PC-3 (cell line): ENCODE measurements at places on chromosomes 5 and 9. TPM values are rescaled to one million over a fixed set of nuclear protein-coding genes. Genes with fewer than 3 reads are reported as not detected.

WNT8A gene
- total RNA-seq = not detected in 2 replicates

SLC46A2 gene
- not detected in 2 replicates for total RNA-seq

IL7R gene
- 7.1 and 7.4 TPM in 2 replicates for total RNA-seq

DNA sequence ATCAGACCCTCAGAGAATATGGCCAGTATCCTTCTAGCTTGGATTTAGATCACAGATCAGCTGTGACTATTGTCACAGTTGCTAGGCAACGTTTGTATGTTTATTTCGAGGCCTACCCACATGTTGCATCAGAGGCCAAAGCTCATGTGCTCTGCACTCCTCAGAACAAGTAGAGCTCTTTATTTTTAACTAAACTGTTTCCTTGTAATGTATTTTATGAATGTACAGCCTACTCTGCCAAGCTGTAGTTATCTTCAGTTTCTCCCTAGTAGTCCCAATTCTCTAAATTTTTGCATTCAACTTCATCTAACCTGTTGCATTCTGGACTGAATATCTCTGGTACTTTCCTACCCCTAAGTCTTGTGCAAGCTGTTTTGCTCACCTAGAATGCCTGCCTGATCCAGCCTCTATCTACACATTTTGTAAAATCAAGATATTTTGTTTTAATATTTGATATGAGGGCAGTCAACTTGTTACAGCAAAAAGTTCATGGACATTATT, 52.8 kb downstream of the CAST start:
- no peaks in the 10 kb centered on the region for H3K36me3 ChIP-seq
- no peak overlapping the region for H3K27ac ChIP-seq
- no peaks in the 10 kb centered on the region for H3K4me1 ChIP-seq
- peak; percentile 52 for DNase-seq
- H3K4me3 ChIP-seq = no peak overlapping the region

GRCh38 chr5:181186022-181186421, 19.0 kb downstream of the TRIM7 start:
- H3K27ac ChIP-seq = no peak overlapping the region
- no peak for DNase-seq
- H3K4me3 ChIP-seq = no peak overlapping the region
- no peaks in the 10 kb centered on the region for H3K27me3 ChIP-seq
- no peaks in the 10 kb centered on the region for H3K36me3 ChIP-seq

GRCh38 chr9:131523086-131523388, 8.0 kb downstream of the UCK1 start:
- H3K4me3 ChIP-seq = no peak overlapping the region
- H3K4me1 ChIP-seq = no peaks in the 10 kb centered on the region
- H3K27me3 ChIP-seq = no peaks in the 10 kb centered on the region

- no peak overlapping the region for H3K27ac ChIP-seq
- H3K27me3 ChIP-seq = no peaks in the 10 kb centered on the region
- peaks cover 21% of the 10 kb centered on the region for H3K4me1 ChIP-seq
- H3K36me3 ChIP-seq = no peaks in the 10 kb centered on the region
- DNase-seq = no peak
Observed at GRCh38 chr9:227860-228259, 13.2 kb downstream of the DOCK8 start.

GRCh38 chr9:111854799-111855198, 41.8 kb upstream of the UGCG start:
- H3K27ac ChIP-seq = no peak overlapping the region
- H3K27me3 ChIP-seq = no peaks in the 10 kb centered on the region
- H3K4me1 ChIP-seq = peaks cover 41% of the 10 kb centered on the region
- no peaks in the 10 kb centered on the region for H3K36me3 ChIP-seq
- DNase-seq = no peak

GRCh38 chr5:80140496-80140895, 105.3 kb downstream of the THBS4 start:
- no peak overlapping the region for H3K27ac ChIP-seq
- no peaks in the 10 kb centered on the region for H3K27me3 ChIP-seq
- H3K4me1 ChIP-seq = no peaks in the 10 kb centered on the region
- DNase-seq = no peak
- no peak overlapping the region for H3K4me3 ChIP-seq

- H3K27ac ChIP-seq = no peak overlapping the region
- H3K4me3 ChIP-seq = no peak overlapping the region
- H3K36me3 ChIP-seq = no peaks in the 10 kb centered on the region
- no peaks in the 10 kb centered on the region for H3K4me1 ChIP-seq
Observed at GRCh38 chr5:77230727-77231470, 20.4 kb downstream of the PDE8B start.

- H3K4me1 ChIP-seq = no peaks in the 10 kb centered on the region
- no peak overlapping the region for H3K4me3 ChIP-seq
- H3K27ac ChIP-seq = no peak overlapping the region
- DNase-seq = no peak
Observed at GRCh38 chr5:134825212-134825611, 20.6 kb upstream of the C5orf24 start.

GRCh38 chr9:97524424-97524823, 23.0 kb downstream of the TMOD1 start:
- no peaks in the 10 kb centered on the region for H3K27me3 ChIP-seq
- no peaks in the 10 kb centered on the region for H3K36me3 ChIP-seq
- no peak overlapping the region for H3K4me3 ChIP-seq
- peaks cover 14% of the 10 kb centered on the region for H3K4me1 ChIP-seq
- no peak overlapping the region for H3K27ac ChIP-seq

DNA sequence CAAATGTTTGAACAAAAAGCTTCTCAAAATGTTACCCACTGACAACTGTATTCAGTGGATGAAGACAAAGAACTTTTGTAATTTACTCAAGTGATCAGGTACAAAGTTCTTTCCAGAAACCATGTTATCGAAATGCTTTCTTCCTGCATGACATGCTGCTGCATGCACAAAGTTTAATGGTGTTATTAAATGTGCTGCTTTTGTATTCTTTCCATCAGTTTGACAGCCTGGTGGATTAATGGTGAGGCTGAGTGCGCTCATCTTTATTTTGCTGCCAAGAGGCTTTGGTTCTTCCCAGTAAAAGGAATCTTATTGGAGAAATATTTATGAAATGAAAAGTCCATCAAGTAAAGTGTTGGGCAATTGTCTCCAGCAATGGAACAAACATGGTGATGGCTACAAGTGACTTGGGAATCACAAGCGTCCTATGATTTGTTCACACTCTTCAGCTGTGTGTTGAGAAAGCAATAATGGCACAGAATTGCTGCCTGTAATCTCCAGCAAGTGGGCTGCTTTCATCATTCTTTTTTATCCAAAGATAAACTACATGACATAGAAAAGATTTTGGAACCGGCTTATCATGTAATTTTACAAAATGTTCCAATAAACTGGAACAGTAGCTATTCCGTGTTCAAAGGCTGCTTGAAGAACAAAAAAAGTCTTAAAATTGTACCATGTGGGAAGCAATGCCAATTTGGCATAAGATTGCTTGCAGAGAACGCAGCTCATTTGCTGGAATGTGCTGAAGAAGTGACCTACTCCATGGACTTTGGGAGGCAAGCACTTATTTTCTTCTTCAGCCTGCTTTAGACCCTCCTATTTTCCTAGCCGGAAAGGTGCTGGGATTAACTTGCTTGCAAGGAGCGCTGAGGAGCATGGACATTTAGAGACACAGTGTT, 153.1 kb downstream of the HSD17B3 start:
- no peak overlapping the region for H3K4me3 ChIP-seq
- H3K27ac ChIP-seq = no peak overlapping the region
- H3K4me1 ChIP-seq = no peaks in the 10 kb centered on the region
- H3K27me3 ChIP-seq = peaks cover 18% of the 10 kb centered on the region
- DNase-seq = no peak
